Activated B cell treated with CpG ODN at 0.5 μM for 24 hours (primary cell): ENCODE measurements at places on chromosomes 5 and 9.

- DNase-seq: no peak
Observed at GRCh38 chr5:36177715-36178523, 26.0 kb downstream of the SKP2 start.

DNA sequence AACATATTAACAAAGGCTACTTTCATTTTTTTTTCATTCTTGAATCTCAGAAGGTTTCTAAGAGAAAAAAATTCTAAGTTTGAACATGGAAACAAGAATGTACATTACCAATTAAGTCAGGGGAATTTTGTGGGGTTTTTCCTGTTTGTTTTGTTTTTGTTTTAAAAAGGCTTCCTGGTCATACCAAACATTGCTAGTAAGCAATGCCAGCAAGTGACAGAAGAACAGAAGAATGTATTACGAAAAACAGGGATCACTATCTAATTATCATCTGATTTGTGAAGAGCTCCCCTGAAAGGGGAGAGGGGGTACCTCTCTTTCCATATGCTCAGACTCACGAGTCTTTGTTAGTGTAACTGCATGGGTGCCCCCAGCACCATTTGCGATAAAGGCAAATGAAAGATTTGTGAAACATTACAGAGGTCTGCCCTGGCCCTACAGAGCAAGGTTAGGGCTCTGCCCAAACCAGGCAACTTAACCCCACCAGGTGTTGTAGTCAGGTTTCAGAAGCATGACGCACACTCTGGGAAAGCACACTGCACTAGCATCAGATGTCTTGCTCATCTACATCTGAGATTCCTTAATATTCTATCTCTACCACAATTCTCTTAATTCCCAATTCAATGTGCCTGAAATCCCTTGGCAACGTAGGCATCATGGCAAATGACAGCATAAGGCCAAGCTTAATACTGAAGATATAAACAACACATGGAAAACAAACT is 268.2 kb downstream of the MLLT3 start:
- DNase-seq: no peak

- peak; percentile 57 for DNase-seq
Observed at GRCh38 chr5:2038321-2039179, 155.8 kb upstream of the IRX4 start.

DNA sequence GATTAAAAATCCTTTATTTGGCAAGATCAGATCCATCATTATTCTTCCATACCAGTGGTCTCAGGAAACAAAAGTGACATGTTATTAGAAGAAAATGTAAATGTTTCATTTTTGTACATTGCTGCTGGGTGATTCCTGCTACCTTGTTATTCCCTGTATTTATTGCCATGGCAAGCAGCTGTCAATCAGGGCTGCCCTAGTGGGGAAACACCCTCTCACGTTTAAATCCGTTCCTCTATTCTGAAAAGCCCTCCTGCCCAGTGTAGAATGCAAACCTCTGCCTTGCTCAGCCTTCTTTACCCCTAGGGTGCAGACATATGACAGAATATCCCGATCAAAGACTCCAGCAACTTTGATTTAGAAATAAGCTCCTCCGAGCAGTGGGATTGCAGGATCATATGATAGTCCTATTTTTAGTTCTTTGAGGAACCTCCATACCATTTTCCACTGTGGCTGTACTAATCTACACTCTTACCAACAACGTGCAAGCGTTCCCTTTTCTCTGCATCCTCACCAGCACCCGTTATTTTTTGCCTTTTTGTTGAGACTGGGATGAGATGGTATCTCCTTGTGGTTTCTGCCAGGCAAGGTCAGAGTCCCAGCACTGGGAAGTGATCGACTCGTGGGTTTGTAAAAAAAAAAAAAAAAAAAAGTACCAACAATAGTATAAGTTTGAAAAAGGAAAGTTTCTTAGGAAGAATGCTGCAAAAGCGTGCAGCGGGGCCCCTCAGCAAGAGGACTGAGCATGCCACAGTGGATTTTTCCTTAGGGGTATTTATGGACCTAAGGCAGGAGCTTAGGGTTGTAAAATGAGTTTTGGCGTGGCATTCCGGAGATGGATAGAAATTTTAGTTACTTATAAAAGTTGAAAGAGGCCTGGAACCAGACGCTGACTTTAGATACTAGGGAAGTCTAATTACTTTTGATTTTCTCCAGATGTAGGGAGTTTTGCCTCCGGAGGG is 66.7 kb downstream of the HRH2 start:
- DNase-seq: no peak

DNA sequence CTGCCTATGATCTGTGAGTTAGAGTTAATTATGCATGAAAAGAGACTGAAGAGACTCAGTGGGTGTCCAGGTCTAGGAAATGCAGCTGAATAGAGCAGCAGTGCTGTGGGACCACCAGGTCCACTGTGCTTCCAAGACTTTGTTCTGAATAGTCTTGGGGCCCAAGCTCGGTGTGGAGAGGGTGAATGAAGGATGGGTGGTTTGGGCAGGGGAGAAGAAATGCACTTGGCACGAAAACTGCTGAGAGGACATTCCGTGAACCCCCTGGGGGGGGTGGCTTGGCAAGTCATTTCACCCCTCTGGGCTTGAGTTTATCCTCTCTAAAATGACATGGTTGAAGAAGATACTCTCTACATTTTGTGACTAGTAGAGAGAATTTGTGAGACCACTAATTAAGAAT is 36.0 kb upstream of the GOLPH3 start:
- DNase-seq: no peak

- DNase-seq: no peak
Observed at GRCh38 chr5:68494771-68495170, 279.2 kb downstream of the PIK3R1 start.

- no peak for DNase-seq
Observed at GRCh38 chr9:98226516-98226915, 28.9 kb downstream of the TBC1D2 start.

DNA sequence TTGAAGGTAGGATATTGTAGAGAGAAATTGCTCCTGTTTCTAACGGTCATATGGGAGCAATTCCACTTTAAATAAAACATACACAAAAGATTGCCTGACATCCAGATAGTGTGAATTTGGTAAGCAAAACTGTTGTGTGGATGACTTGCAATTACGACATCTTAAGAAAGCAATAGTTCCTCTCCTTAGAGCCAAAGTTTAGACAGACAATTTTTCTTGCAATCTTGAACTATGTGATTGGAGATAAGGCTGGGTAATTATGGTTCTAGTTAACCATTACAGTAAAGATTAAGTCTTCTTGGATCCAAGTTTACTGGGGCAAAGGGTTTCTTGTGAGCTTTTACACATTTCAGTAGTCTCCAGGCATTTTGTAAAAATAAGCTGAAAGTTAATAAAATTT is 1080.6 kb upstream of the CDH6 start:
- no peak for DNase-seq

DNA sequence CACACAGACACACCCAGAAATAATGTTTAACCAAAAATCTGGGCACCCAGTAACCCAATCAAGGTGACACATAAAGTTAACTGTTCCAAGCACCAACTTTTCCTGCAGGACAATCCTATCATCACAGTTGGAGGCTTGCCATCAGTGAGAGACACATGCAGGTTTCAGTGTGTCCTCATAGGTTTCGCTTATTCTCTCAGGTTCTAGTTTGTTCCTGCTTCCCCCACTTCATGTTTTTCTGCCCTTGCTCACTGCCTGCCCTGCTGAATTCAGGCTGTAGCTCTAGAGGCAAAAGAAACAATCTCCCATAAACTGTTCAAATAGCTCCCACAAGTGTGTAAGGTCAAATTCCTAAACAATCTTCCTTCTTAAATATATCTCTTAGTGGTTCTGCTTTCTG is 20.0 kb upstream of the SHISAL2B start:
- no peak for DNase-seq

DNA sequence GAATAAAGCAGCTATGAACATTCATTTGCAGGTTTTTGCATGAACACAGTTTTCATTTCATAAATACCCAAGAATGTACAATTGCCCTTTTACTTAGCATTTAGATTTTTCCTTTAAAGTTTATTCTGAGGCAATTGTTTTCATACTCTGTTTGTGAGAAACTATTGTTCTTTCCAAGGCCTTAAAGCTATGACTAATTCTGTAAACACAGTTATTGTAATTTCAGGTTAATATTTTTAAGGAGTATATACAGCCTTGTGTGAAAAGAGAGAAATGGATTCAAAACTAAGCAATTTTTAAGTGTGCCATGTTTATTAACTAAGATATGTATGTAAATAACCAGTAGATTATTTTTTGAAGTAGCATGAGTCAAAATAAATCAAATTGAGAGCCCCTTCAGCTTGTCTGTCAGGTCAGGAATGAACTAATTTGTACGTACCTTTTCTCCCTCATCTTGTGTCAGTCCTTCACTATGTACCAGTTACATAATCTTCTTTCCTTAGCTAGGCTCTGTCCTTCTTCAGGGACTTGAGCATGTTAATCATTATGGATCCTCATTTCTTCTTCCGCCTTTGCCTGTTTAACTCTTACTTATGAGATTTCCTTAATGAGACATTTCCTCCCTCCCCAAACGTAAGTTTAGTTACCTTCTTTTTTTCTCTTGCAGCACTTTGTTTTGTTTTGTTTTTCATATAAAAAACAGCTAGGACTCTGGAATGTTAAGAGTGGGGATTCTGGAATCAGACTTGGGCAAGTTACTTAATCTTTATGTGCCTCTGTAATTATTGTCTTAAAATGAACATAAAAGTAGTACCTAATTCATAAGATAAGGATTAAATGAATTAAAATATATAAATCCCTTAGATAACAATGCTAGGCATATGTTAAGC is 63.6 kb downstream of the NIPBL start:
- no peak for DNase-seq

- no peak for DNase-seq
Observed at GRCh38 chr9:109478665-109479380, 19.3 kb downstream of the PTPN3 start.

DNA sequence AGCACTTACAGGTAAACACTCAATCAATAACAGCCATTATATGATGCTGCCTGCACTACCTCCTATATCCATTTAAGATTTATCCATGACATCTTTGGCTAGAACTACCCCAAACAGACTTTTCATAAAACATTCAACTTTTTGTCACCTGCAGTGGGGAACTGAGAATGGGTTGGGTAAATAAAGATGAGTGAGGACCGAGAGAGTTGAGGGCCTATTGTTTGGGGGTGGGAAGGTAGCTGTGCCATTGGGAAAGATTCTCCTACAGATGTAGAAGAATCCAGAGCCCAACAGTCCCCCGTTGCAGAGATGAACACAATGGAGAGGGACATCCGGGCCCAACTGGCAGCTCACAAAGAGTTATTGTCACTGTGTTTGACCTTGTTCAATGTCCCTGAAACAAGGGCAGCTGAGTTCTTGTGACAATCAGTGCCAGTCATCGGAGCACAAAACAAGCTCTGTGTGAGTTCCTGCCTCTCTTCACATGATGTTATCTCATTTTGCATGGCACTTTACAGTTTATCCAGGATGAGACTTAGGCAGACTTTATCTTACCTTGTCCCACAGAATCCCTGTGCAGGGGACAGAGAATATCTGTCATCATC is 11.5 kb upstream of the SLC31A2 start:
- DNase-seq: no peak

GRCh38 chr9:83029531-83030137 is 33.3 kb downstream of the RASEF start:
- DNase-seq: no peak

GRCh38 chr5:80963966-80964481 is 3.9 kb downstream of the RASGRF2 start:
- no peak for DNase-seq

- DNase-seq: no peak
Observed at GRCh38 chr5:113760486-113760885, 247.0 kb downstream of the YTHDC2 start.

- no peak for DNase-seq
Observed at GRCh38 chr9:111405701-111406100, 75.7 kb upstream of the OR2K2 start.
